ENCODE measurements at places on chromosomes 2 and 18.

DNA sequence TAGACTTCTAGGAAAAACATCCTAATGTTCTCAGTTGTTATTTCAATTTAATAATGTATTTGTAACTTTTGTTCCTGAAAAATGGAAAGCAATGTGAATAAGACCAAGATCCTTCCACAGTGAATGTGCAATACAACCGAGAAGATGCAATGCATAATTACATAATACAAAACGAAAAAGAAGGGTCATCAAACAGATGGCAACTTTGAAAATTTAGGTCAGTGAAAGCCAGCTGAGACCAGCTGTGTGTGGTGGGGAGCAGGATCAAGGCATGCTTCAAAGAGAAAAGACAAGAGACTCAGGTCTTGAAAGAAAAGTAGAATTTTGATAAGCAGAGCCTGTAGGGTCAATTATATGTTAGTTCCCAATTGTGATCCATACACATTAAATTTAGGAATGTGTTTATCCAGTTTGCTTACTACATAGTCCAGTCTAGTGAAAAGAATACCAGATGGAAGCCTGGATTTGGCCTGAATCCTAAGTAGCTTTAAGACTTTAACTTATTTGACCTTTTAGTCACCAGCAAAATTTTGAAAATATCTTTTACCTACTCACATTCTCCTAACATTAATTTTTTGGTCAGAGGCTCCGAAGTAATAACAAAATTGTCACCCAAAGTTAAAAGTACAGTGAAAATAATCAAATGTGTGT is 93.7 kb downstream of the COBLL1 start:
- DNase-seq: no peak

DNA sequence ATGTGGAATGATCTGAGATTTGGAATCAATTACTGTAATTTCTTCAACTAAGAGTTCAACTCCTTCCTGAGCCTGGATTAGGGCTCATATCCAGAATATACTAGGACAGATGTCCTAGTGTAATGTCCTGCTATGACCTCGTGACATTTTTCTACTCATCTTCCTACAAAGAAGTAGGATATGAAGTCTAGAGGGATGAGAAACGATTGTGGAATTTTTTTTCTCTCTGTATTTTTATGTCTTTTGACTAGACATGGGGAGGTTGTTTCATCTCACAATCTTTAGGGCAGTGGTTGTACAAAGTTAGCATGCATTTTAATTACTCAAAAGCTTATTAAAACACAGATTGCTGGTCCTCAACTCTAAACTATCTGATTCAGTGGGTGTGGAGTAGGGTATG is 203.0 kb downstream of the PARD3B start:
- DNase-seq: no peak

DNA sequence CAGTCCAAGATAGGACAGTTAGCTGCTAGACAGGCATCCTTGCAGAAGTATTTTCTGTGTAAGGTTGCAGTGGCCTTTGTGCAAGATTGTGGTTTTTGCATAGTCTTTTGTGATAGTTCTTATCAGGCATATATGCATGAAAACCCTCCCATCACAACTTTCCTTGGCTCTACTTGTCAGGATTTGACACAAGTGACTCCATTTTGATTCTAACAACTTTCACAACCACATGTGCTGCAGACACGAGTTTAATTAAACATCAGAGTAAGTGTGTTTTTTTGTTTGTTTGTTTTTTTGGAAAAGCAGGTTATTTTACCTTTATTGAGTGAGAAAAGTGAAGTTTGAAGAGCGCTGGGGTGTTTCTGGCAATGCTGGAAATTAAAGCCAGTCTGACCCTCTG is 902.0 kb upstream of the GCFC2 start:
- no peak for DNase-seq

- no peak for DNase-seq
Measured at GRCh38 chr2:16044946-16045456, 104.7 kb downstream of the MYCN start.

GRCh38 chr2:36918307-36918706 is 48.0 kb downstream of the STRN start:
- DNase-seq: peak; percentile 13

GRCh38 chr2:224764565-224765236 is 48.5 kb upstream of the CCDC195 start:
- DNase-seq: no peak

GRCh38 chr2:131014141-131014540 is 79.1 kb downstream of the FAM168B start:
- DNase-seq: no peak

- no peak for DNase-seq
Measured at GRCh38 chr2:237278568-237278967, 135.4 kb downstream of the COL6A3 start.

- no peak for DNase-seq
Measured at GRCh38 chr2:237314198-237314597, 99.8 kb downstream of the COL6A3 start.

- DNase-seq: no peak
Measured at GRCh38 chr2:71494523-71495155, 41.3 kb downstream of the DYSF start.

GRCh38 chr2:196566961-196567666 is 72.4 kb upstream of the CCDC150 start:
- no peak for DNase-seq

GRCh38 chr2:208186465-208186864 is 3.4 kb downstream of the C2orf80 start:
- DNase-seq: no peak

- no peak for DNase-seq
Measured at GRCh38 chr2:35827086-35827485, 528.5 kb upstream of the CRIM1 start.

DNA sequence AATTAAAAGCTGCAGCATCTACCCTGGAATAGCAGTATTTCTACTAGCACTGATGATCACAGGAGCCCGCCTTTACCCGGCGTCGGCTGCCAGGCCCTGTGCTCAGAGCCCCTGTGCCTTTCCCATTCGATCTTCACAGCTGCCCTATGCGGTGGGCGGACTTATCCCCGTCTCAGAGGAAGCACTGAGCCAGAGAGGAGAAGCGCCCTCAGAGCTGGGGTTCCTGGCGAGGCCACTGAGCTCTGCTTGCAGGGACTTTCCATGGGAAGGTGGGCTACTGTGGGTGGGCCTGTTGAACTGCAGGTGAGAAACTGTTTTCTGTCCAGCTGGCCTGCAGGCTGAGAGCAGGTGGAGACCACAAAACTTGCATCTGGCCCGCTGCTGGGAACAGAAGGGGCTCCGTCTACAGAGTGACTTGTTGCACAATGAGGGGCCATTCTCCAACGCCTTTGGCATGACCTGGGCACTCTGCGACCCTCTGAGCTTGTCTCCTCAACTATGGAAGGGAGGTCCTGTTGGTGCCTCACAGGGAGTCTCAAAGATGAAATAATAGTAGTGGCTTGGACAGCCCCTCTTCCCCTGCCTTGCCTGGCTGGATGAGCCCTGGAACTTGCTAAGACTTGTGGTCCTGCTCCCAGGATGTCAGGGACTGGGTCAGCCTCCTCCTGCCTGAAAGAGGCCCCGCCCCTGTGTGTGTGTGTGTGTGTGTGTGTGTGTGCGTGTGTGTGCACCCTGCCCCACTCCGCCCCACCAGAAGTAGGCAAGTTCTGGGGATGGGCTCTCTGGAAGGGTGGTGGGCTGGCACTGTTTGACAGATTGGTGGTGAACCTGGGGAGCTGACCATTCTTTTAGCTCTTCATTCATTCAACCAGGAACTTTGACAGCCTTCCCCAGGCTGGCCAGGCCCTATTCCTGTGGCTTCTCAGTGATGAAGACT is 32.7 kb downstream of the GLI2 start:
- DNase-seq: no peak

DNA sequence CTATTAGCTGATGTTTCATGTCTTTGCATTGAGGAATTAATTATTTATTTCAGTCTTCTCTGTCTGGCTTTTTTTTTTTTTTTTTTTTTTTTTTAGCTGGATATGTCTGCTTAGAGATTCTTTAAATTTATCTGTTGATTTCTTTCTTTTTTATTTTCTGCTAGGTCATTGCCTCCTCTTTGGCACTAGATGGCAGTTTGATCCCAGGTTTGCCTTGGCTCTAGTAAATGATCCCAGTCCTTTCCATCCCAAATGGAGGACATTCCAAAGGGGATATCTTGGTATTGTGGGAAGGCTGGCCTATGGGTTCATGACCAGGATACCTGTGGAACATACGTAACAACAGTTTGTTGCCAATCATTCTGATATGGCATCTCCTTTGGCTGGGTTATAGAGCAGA is 339.5 kb upstream of the GCFC2 start:
- no peak for DNase-seq

DNA sequence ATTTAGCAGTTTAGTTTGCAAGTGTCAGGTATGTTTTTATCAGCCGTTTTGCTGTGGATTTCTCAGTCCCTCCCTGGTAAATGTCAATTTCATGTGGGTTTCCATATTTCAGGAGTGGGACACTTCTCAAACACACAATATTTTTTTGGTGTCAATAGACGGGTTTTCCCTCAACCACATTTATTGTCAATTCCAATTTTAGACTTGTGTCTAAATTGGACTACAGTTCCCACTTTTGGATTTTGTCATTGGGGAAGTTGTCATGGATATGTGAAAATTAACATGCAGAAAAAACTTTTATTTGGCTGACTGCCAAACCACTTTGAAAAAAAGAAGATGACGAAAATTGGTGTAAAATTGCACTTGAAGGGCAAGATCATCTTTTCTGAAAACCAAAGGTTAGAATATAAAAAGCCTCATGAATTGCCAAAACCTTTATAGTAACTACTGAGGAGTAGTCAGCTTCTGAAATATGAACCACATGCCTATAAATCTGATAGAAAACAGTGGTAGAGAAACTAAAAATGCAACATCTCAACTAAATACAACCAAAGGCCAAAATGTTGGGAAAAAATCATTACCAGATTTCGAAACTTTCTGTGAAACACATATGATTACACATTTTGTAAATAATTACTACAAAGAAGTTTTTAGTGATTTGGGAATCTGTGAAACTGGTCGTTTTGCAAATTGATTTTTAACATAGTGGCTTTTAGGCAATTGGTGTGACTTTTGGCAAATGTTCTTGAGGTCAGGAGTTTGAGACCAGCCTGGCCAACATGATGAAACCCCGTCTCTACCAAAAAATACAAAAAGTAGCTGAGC is 106.4 kb downstream of the BCL2L11 start:
- peak; percentile 76 for DNase-seq

GRCh38 chr2:222042666-222043065 is 256.1 kb downstream of the PAX3 start:
- no peak for DNase-seq

DNA sequence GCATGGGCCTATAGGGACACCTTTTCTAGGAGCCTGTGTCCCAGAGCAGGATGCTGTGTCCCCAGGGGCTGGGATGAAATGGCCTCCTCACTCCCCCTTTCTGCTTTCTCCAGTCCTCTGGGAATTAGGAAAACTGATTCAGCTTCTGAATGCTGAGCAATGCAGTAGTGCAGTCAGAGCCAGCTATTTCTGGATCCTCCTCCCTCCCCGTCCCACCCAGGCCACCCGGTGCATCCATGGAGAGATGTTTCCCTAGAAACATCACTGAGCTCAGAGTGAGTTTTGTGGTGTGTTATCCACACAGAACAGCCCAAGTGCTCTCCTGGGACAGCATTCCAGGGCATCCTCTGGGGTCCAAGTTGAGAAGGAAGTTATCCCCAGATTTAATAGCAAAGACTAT is 125.5 kb downstream of the LOXHD1 start:
- no peak for DNase-seq

GRCh38 chr2:5020116-5020875 is 671.9 kb upstream of the SOX11 start:
- no peak for DNase-seq

DNA sequence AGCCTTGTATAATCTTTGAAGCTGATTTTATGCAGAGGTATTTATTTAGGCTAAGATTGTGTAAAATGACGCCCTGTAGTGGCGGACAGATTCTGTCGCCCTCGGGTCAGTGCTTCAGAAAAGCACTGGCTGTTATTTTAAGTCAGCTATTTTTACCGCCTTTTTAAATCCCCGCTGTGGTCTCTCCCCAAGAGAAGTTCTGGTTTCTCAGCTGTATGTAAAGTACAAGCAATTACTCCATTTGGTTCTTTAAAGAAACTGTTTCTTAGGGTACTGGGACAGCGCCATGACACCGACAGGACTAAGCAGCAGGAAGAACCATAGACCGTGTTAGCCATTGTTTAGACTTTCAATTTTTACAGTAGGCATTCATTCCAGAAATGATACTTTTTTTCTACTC is 65.0 kb downstream of the UGGT1 start:
- no peak for DNase-seq

DNA sequence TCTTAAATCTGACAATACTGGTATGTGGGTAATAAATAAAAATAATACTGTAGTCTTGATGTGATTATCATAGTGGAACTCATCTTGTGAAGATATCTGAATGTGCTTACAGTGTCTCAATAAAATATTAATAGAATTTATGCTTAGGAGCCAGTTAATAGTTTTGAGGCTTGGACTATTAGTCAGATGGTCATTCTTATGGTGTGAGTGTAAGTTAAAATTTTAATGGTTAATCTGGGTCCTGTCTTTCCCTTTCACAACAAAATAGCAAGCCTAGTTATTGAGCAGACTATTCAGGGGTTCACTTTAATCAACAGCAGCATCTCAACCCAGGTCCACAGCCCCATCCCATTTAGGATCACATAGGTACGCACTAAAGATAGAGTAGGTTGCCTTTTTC is 138.9 kb downstream of the HAUS1 start:
- no peak for DNase-seq

GRCh38 chr2:213885485-213885884 is 525.4 kb upstream of the VWC2L start:
- no peak for DNase-seq

DNA sequence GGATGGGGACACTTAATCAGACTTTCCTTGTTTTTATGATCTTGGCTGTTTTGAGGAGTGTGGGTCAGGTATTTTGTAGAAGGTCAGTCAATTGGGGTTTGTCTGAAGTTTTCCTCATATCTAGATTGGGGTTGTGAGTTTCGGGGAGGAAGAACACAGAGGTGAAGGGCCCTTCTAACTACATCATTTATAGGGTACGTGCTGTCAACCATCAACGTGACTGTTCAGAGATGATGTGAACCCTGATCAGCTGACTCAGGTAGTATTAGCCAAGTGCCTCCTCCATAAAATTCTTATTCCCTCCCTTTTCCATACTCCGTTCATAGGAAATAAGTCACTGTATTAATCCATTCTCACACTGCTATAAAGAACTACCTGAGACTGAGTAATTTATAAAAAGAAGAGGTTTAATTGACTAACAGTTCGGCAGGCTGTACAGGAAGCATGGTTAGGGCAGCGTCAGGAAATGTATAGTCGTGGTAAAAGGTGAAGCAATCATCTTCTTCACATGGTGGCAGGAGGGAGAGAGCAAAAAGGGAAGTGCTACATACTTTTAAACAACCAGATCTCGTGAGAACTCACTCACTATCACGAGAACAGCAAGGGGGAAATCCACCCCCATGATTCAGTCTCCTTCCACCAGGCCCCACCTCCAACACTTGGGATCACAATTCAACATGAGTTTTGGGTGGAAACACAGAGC is 547.1 kb upstream of the LINC00305 start:
- DNase-seq: no peak

- DNase-seq: no peak
Measured at GRCh38 chr2:63440612-63441011, 147.7 kb downstream of the WDPCP start.

- DNase-seq: no peak
Measured at GRCh38 chr18:76459312-76459686, 35.7 kb downstream of the ZNF516 start.
